ENCODE measurements at places on chromosomes 13 and 19.

GRCh38 chr13:33092073-33092987 is 76.1 kb downstream of the KL start:
- peak; percentile 74 for DNase-seq

GRCh38 chr19:3413796-3414327 is 47.5 kb downstream of the NFIC start:
- DNase-seq: no peak

DNA sequence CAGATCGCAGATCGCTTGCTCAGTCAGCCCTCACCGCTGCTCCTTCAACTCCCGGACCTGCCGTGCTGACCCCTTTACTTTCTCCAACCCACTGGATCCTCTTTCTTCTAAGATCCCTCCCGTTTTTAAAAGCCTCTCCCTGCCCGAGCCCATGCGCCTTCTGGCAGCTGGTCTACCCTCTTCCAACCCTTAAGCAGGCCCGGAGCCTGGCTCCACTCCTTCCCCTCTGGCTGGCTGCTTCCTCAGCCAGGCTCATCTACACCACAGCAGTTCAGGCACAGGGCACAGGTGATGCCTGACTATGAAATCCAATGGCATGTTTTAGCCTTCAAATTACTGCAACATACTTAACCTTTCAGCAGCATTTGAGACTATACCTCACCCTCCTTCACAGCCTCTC is 63.8 kb upstream of the PABPC3 start:
- no peak for DNase-seq

GRCh38 chr19:55418185-55418584 is 10.6 kb upstream of the UBE2S start:
- peak; percentile 71 for DNase-seq

DNA sequence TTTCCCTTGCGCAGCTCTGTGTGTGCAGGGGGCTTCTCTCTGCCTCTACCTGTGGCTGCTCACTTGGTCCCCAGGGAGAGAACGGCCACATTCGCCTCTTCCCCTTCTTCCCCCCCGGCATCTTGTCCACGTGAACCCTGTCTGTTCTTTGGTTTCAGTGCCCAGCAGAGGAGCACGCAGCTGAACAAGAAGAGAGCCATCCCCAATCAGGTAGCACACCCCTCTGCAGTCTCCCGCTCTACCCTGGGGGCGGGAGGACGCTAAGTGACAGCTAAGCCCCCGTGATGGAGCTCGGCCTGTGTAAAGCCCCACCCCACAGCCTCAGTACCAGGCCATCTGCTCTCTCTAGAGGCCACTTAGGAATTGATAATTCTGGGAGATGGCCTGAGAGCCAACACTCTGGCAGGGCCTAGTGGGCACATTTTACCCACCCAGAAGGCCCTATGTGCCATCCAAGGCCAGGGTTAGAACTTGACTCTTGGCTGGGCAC is 30.2 kb downstream of the TMED1 start:
- no peak for DNase-seq

- DNase-seq: no peak
Measured at GRCh38 chr19:54561840-54562239, 11.8 kb upstream of the LILRA2 start.

GRCh38 chr13:52109116-52109670 is 19.7 kb downstream of the NEK5 start:
- DNase-seq: no peak

DNA sequence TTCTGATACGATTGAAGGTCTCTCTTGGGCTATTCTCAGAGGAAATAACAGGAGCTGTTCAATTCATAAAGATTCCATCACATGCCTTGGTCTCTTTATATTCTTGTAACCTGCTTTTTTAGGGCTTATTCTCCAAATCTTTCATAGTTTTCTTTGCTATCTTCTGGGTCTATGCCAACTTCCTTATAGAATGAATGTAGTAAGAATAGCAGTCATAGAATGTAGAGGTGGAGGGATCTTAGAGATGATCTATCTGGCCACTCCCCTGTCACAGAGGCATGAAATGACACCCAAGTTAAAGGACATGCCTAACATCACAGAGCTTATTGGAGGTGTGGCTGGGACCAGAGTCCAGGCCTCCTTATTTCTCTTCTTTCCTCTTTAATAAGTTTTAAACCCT is 13.2 kb downstream of the LCP1 start:
- no peak for DNase-seq
